Ovary (tissue), 10 donors: ENCODE measurements at places on chromosomes 1 and 21. TPM values are rescaled to one million over a fixed set of nuclear protein-coding genes. Genes with fewer than 3 reads are reported as not detected.

Gene CD55
- 154 TPM for total RNA-seq

Gene LYPD8
- 0.24 TPM for total RNA-seq

Gene STMN1
- 123 TPM for total RNA-seq

Gene DHDDS
- total RNA-seq: 27.3 TPM

Gene KCNA3
- total RNA-seq: 0.55 TPM

Gene CTSS
- total RNA-seq: 8.7 TPM

Gene OR2T11
- not detected for total RNA-seq

Gene LIX1L
- 73.9 TPM for total RNA-seq

Gene PGBD5
- 2.6 TPM for total RNA-seq

- DNase-seq: peak; percentile 24
These were observed 107.1 kb downstream of the DISP1 start for GRCh38 chr1:222921945-222922344.

- no peak for DNase-seq
These were observed 132.0 kb downstream of the FOXD2 start for GRCh38 chr1:47569681-47570470.

GRCh38 chr1:203085528-203086406 is at the start of gene MYOG:
Gene MYOG (minus strand): TSS chr1:203086012. CDS start chr1:203085961, 51 bp downstream.
- no peak for DNase-seq

- no peak for DNase-seq
These were observed 51.0 kb downstream of the ECE1 start for GRCh38 chr1:21239221-21239620.

- no peak for DNase-seq
These were observed 7.1 kb upstream of the CRYBG2 start for GRCh38 chr1:26360807-26361604.

DNA sequence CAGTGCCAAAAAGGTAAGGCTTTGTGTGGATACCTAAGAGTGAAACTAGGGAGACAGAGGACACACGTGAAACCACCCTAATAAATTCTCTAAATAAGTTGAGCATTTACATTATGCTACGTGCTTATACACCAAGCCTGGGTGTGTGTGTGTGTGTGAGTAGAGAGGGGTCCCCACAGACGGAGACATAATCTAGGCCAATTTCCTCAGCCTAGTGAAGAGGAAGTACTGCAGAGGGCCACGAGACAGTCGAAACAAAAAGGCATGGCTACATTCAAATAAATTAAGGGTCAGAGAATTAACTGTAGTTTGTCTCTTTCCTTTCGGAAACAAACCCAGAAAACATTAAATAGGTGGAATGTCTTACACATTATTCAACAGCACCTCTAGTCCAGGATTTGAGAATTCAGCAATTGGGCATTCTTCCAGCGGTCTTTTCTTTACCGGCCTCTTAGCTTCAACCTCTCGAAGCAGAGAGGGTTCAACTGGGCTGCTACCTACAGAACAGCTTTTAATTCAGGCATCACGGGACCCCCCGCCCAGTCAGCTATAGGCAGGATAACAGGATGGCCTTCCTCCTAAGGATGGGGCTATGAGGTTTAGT is 75.0 kb downstream of the DESI2 start:
- DNase-seq: no peak

DNA sequence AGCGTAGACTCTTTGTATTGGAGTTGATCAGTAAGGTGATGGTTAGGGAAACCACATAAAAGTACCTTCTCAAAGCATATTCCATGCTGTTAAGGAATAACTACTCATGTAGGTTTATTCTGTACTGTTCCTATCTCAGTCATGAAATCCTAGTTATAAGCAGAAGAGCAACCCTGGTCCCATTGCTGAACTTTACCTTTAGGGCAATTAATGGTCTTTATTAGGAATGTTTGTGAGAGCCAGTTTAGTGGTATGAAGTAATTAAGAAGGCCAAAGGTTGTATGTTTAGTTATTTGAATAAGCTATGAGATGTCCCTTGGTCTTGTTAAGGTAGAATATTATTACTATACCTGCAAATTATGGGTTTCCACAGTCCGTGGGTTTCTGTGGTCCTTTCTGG is 44.0 kb downstream of the ACP6 start:
- DNase-seq: no peak

DNA sequence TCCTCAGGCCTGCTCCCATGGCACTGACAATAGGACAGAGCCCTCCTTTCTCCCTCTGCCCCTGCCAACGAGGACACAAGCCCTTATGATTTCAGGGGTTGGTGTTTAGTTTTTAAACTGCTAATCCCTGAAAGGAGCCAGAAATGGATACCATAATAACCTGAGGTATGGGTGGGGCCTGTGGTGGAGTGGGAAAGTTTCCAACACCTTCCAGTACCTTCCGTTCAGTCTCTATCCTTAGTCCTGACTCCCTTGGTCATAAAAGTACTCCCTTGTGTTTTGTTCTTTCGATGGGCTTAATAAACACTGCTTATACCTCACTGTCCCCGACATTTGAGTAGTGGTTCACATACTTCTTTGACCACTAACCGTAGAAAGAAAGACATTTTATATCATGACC is 141.8 kb upstream of the MAGI3 start:
- no peak for DNase-seq

GRCh38 chr1:109904105-109904817 is 6.4 kb upstream of the CSF1 start:
- DNase-seq: no peak

GRCh38 chr1:160009081-160009480 is 22.7 kb downstream of the PIGM start:
- DNase-seq: no peak

- no peak for DNase-seq
These were observed 71.1 kb upstream of the ERRFI1 start for GRCh38 chr1:8097077-8097799.

DNA sequence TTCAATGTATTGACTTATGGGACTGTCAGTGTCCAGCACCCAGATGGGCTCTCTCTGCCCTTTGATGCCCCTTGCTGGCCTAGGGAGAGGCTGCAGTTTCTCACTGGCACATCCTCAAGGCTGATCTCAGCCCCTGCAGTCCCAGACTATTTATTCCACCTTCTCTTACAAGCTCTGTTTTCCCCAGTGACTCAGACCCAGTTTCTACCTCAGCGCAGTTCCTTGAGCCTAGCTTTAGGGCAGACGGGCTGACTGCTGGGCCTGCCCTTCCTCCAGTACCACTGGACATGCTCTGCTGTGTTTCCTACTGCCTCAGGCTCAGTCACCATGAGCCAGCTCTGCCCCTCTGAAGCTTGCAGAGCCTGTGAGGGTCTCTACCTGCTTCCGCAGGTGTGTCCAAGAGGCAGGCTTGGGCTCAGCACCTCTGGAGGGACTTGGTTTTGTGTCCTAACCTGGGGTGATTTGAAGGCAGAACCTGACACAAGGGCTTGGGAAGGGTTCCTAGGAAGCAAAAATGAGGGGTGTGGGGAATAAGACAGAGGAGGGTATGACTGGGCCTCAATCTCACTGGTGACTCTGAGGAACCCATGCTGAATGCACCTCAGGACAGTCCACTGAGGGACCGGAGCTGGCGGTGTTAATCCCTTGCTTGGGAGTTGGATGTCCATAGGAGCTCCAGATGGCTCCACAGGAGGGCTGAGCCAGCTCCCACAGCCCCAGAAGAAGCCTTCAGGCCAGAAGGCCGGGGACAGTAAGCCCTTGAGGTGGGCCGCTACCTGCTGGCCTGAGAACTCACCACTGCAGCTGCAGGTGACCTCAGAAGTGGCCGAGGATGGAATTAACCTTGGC is 689.9 kb downstream of the MATN1 start:
- no peak for DNase-seq

GRCh38 chr1:175887521-175887920 is 144.1 kb upstream of the TNR start:
- DNase-seq: no peak

DNA sequence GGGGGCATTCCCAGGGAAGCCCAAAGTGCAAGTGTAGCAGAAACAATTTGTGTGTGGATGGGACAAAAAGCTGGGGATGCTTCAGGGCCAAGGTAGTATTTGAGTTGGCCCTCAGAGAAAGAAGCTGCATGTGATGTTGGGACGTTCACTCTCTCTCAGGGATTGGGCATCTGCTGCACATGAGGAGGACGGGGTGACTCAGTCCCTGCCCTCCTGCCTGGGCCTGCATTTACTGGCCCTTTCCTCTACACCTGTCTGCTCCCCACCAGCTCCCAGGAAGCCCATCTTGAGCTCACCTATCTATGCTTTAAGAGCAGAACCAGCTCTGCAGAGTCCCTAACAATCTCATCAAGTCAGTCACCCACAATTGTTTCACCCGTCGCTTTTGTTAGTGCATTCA is 23.5 kb upstream of the MPZL1 start:
- DNase-seq: no peak

- no peak for DNase-seq
These were observed 103.0 kb downstream of the NOS1AP start for GRCh38 chr1:162172311-162173102.

GRCh38 chr21:28133116-28133515 is 859.6 kb downstream of the LTN1 start:
- DNase-seq: no peak

DNA sequence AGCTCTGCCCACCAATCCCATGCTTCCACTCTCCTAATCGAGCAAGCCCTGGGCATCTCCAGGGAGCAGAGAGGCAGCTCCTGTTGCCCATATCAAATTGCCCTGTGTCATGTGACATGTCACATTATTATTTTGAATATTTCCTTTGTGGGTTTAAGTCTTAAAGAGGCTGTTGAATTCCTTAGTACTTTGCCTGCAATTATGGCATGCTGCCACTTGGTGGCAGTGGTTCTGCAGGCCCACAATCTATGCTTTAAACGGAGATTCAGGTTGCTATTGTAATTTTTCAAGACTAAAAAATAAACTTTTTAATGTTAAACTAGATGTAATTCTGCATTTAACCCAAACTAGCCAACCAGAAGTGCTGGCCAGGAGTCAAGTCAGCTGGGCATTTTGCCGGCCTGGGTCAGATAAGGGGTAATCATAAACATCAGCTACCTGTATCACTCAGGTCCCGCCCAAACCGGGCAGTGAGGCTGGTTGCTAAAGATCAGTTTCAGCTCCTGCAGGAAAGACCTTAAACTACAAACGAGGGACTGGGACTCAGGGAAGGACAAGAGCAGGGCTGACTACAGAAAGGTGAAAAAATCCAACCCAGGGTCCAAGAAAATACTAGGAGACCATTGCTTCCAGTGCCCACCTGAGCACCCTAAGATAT is 37.3 kb upstream of the ARHGEF16 start:
- no peak for DNase-seq

DNA sequence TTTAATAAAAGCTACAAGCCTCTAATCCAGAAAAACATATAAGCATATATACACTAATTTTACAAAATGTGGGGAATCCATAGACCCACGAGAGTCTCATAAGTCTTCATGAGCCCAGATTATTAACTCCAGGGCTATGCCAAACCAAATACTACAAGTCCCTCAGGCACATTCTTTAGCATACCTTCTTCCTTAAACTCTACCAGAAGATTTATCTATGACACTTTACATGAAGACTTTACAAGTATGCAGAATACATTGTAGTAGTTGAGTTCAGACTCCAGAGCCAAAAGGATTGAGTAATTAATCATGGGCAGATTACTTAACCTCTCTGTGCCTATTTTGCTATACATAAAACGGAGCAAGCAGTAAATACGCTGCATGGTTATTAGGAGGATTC is 793.7 kb upstream of the ADGRL2 start:
- DNase-seq: no peak

- DNase-seq: no peak
These were observed 21.6 kb upstream of the RGL1 start for GRCh38 chr1:183783342-183783741.

GRCh38 chr1:109567877-109568672 is 19.7 kb downstream of the GNAI3 start:
- DNase-seq: no peak

DNA sequence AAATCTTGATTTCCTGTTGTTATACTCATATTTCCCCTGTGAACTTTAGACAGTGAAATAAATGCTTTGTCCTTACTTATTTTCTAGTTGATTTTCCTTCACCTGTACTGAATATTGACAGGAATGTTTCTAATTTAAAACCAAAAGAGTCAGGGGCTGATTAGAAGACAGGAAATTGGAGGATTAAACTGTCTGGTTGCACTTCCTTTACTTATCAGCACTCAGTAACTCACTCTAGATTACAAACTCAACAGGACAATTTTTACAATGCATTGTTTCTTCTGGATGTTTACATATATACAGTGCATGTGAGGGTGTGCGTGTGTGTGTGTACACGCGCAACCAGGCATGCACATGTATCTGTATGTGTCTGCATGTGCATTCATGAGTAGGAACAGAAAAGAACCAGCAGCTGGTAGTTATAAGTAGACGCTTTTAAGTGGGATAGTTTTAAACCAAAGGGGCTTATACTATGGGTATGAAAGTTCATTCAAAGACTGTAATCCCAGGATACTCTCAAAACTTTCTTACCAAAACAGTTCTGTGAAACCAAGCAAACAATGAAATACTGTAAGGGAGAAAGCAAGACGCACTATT is 212.0 kb upstream of the NFIA start:
- no peak for DNase-seq

- no peak for DNase-seq
These were observed 10.2 kb downstream of the SETSIP start for GRCh38 chr1:92065042-92065441.

DNA sequence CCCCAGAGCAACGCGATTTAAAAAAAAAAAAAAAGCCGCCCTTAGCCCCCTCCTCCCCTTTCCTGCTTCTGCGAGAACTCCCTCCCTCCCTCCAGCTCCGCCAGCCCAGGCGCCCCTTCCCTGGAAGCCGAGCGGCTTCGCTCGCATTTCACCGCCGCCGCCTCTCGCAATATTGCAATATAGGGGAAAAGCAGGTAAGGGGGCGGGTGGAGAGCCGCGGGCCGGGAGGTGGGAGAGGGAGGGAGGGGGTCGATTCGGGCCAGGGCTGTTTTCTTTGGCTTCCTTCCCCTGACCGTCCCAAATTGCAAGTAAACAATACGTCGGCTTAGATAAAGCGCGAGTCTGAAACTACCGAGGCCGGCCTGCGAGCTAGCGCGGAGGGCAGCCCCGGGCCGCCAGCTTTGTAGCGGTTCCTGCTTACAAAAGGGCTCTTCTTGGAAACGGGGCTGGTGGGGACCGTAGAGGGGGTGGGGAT is 408 bp downstream of the LMO4 start:
- peak; percentile 71 for DNase-seq

GRCh38 chr21:44989537-44989886 is 49.7 kb downstream of the SLX9 start:
- DNase-seq: no peak

- no peak for DNase-seq
These were observed 37.7 kb downstream of the CD34 start for GRCh38 chr1:207873055-207873890.
